ENCODE measurements at places on chromosomes 1 and 21.
A peak's percentile ranks its signal among the peaks of the same experiment; 100 is the strongest.

DNA sequence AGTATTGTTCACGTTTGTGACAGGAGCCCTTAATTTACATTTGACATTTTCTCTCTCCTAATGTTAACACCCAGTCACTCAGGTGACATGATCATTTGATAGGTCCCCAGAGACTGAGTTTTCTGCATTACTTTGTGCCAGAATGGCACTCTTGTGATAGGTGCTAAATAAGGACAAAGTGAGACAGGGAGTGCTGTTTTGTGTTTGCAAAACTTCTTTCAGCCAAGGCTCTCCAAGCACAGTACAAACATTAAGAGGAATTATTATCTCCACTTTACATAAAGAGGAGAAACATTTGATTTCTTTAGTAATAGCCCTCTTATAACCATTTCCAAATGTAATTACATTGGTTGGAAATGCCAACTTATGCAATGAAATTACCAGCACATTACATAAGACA, 355.2 kb downstream of the NTNG1 start:
- DNase-seq: no peak

- peak; percentile 79 for DNase-seq
Measured at GRCh38 chr1:63316984-63317816, 5.2 kb upstream of the FOXD3 start.

GRCh38 chr1:235270625-235271024, 57.4 kb downstream of the ARID4B start:
- DNase-seq: peak; percentile 40

- no peak for DNase-seq
Measured at GRCh38 chr1:159200769-159201168, 3.9 kb upstream of the ACKR1 start.

DNA sequence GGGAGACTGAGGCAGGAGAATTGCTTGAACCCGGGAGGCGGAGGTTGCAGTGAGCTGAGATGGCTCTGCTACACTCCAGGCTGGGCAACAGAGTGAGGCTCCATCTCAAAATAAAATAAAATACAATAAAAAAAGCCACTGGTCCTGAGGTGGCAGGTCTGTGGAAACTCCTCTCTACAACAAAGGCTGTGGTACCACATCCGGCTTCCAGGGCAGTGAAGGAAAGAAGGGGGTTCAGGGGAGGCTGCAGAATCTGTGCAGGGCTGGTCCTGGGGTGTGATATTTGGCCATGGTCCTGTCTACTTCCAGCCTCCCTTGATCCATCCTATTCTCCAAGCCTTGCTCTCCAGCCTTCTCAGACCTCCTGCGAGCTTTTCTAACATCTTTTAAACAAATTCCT, 731 bp upstream of the ZNF683 start:
- DNase-seq: no peak

GRCh38 chr1:159177272-159177907, 6.0 kb downstream of the CADM3 start:
- DNase-seq: no peak

- DNase-seq: no peak
Measured at GRCh38 chr1:30600258-30600657, 123.1 kb downstream of the MATN1 start.

- DNase-seq: no peak
Measured at GRCh38 chr1:7360526-7360925, 410.6 kb upstream of the VAMP3 start.
